ENCODE measurements at places on chromosomes 11 and 22.

DNA sequence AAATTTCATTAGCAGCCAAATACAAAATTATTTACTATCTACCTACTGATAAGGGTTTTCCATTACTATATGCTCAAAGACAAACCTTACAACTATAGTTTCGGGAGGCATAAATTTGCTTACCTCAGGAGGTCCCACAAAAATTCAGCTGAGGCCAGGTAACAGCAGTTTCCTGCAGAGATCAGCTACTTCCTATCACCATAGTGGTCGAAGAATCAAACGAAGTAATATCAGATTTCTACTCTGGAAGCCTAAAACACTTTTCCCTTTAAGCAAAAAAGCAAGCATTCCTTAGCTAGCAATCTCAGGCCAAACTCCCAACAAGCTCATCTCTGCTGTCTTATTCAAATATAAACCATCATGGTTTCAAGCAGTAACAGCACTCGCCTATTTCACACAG, 3.1 kb downstream of the NAP1L4 start:
- DNase-seq, result no peak

DNA sequence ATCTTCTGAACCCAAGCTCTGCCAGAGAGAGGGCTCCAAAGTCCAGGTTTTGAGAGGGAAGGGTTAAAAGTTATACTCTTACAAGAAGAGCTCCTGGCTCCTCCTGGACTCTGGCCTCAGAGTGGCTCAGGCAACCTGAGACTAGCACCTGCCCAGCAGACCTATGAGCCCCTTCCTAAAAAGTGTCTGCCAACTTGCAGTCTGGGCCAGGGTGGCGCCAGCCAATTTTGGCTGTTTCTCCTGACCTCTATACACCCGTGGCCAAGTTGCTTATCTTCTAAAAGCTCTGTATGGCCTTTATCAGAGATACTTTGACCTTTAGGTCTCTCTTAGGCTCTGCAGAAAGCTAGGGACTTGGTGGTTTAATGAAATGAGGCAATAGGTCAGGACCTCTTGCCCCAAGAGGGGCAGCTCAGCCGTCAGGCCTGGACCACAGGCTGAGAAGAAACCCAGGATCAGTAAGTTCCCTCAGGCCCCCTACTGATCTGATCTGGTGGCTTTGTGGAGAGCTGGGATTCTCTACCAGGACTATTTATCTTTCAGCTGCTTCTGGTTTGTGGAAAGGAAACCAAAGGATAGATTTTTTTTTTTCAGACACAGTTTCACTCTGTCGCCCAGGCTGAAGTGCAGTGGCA, 10.3 kb upstream of the UCP3 start:
- no peak for DNase-seq

- DNase-seq, result no peak
Observed at GRCh38 chr11:21428796-21429195, 759.4 kb downstream of the NELL1 start.

GRCh38 chr11:86214710-86215109, 29.8 kb upstream of the EED start:
- DNase-seq, result no peak

- no peak for DNase-seq
Observed at GRCh38 chr22:32794449-32795213, 6.9 kb upstream of the TIMP3 start.

- DNase-seq, result no peak
Observed at GRCh38 chr11:66858939-66859685, 2.2 kb downstream of the LRFN4 start.

GRCh38 chr22:31901388-31902137, 42.8 kb upstream of the YWHAH start:
- no peak for DNase-seq

DNA sequence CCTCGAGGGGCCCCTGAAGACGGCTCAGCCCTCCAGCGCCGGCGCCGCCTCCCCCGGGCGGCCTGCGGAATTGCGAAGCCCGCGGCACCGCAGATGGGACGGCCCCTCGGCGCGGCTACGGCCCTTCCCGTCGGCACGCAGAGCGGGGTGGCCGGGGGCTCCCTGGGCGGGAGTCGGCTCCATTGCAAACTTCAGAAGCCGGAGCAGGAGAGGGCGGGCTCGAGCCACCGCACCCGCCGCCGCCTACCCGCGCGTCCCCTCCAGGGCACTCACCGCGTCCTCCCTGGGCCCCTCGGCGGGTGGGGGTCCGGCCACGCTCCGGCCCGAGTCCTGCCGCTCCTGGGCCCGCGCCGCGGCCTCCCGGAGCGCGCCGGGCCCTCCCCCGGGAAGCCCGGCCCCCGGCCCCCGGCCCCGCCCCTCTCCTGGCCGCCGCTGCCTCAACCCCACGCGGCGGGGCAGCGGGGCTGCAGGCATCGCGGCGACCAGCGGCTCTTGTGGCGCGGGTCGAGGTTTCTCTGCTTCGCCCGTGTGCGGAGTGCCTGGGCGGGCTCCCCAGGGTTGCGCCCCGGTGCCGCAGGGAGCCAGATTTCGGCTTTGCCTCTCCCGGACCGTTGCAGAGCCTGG, at the start of gene PACSIN3:
TSS of gene PACSIN3 (minus strand) at position 359 of the 624 bp plus-strand sequence. CDS start 3,707 bp downstream, outside the sequence.
- DNase-seq, result no peak

DNA sequence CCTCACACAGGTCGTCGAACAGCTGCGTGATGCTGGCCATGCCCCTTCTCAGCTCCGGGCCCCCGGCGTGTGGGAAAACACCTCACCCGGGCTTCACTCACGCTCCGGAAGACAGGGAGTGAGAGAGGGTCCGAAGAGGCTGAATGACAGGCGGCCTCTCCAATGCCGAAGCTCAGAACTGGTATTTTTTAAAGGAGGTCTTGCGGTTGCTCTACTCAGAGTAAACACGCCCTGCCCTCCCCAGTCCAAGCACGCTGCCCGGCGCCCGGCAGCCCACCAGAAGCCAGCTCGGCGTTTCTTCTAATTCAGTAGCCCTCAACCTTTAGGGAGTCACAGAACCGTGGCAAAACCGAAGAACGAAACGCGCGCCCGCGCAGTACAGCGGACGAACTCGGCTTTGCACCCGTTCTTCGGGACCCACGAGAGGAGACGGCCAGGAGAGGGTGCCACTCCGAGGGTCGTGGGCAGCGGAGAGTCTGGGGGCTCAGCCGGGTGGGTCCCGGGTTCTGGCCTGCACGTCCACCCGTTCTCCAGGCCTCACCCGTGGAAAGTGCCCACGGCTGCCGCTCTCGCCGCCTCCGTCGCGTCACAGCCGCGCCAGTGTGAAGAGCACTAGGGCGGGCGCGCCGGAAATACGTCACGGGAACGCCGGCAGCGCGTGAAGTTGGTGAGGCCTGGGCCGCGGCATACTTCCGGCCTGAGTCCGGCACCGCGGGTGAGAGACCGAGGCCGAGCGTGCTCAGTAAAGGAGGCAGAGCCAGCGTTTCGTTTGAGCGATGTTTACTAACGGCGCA, at the start of gene TUBGCP6:
TSS of gene TUBGCP6 (minus strand) at position 604 of the 794 bp plus-strand sequence. CDS start at position 40, 564 bp downstream.
- DNase-seq, result peak; percentile 94

- DNase-seq, result no peak
Observed at GRCh38 chr11:43377389-43377788, 18.7 kb downstream of the TTC17 start.

- no peak for DNase-seq
Observed at GRCh38 chr11:83025267-83025704, 46.4 kb downstream of the RAB30 start.

- no peak for DNase-seq
Observed at GRCh38 chr11:1824221-1825038, 10.4 kb upstream of the SYT8 start.

DNA sequence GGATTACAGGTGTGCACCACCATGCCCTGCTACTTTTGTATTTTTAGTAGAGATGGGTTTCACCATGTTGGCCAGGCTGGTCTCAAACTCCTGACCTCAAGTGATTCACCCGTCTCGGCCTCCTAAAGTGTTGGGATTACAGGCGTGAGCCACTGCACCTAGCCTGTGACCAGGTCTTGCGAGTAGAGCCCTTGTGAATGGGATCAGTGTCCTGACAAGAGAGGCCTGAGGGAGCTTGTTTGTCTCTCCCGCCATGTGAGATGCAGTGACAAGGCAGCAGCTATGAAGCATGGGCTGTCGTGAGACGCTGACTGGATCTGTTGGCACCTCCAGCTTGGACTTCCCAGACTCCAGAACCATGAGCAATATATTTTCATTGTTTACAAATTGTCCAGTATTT, 69.3 kb downstream of the LRRC32 start:
- no peak for DNase-seq

DNA sequence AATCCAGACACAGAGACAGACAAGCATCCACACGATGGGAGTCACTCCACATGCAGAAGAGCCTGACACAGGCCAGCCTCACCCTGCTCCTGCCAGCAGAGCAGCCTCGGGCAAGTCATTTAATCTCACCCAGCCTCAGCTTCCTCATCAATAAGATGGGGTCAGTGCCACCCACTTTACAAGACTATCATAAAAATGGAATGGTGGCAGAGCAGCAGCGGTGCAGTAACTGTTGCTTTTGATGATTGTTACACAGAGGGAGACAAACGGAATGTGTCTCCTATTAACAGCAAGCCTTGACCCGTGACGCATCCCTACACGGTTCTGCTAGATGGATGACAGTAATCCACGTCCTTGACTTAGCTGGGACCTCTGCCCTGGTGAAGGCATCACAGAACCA, 26.0 kb upstream of the ARFGAP3 start:
- DNase-seq, result no peak

- DNase-seq, result no peak
Observed at GRCh38 chr22:27133681-27134314, 476.4 kb downstream of the MIAT start.

DNA sequence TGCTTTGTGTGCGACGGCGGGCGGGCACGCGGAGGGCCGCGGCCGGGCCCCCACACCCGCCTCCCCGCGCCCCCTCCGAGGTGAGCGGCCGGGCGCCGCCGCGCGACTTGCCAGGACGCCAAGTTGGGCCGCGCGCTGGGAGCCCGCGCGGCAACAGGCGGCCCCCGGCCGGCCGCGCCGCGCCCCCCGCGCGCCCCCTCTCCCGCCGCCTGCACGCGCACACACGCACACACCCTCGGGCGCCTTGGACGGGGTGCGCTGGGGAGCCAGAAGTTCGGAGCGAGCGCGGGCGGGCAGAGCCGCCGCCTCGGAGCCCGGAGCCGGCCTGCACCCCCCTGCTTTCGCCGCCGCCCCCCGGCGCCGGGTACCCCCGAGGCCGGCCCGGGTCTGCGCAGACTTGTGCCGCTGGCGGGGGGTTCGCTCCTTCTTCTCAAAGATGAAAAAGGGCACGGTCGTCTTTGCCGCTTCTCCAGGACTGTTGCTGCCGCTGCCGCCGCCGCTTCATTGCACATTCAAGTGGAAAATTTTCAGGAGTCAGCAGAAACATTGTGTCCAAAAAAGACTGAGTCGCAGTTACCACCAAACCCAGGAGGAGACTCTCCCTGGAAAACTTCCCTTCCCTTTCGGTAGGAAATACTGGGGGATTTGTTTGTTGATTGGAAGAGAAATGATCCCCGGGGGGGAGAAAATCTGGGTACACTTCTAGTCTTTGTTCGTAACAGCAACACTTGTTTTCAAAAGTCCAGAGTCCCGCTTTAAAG, 895 bp downstream of the TEAD1 start:
- peak; percentile 64 for DNase-seq

GRCh38 chr11:15821451-15821850, 534.9 kb downstream of the SOX6 start:
- no peak for DNase-seq

GRCh38 chr11:86810288-86810687, 9.9 kb downstream of the PRSS23 start:
- DNase-seq, result no peak

DNA sequence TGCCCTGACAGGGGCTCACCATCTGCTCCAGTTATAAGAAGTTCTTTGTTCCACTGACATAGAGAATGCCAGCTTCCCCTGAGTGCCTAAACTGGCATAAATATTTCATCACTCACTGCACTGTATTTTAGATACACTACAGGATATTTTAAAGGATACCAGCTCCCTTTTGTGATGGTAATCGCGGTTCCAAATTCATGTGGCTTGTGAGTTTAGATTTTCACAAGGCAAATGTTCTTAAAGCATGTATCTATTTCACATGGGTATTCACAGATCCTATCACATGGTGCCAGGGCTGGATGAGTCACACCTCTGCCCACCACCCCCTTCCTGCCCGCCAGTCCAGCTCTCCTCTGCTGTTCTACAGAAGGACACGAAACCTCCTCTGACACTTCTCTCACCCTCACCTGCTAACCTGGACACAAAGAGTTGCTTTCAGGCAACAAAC, 105.5 kb downstream of the KCNC1 start:
- no peak for DNase-seq

DNA sequence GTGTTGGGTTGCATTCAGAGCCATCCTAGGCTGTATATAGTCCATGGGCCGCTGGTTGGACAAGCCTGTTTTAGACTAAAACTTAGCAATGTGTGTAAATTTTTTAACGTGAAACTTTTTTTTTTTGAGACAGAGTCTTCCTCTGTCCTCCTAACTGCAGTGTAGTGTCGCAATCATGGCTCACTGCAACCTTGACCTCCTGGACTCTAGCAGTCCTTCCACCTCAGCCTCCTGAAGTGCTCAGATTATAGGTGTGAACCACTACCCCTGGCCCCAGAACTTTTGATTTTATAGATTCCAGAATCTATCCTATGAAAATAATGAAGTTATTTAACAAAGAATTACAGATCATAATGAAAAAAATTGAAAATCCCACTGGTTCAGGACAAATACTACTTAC, 29.9 kb upstream of the PANX2 start:
- no peak for DNase-seq

GRCh38 chr11:120786206-120786735, 237.6 kb upstream of the TBCEL start:
- DNase-seq, result no peak

GRCh38 chr11:110939471-110939870, 227.2 kb upstream of the ARHGAP20 start:
- DNase-seq, result no peak

GRCh38 chr11:31712851-31713250, 98.3 kb downstream of the PAX6 start:
- no peak for DNase-seq

DNA sequence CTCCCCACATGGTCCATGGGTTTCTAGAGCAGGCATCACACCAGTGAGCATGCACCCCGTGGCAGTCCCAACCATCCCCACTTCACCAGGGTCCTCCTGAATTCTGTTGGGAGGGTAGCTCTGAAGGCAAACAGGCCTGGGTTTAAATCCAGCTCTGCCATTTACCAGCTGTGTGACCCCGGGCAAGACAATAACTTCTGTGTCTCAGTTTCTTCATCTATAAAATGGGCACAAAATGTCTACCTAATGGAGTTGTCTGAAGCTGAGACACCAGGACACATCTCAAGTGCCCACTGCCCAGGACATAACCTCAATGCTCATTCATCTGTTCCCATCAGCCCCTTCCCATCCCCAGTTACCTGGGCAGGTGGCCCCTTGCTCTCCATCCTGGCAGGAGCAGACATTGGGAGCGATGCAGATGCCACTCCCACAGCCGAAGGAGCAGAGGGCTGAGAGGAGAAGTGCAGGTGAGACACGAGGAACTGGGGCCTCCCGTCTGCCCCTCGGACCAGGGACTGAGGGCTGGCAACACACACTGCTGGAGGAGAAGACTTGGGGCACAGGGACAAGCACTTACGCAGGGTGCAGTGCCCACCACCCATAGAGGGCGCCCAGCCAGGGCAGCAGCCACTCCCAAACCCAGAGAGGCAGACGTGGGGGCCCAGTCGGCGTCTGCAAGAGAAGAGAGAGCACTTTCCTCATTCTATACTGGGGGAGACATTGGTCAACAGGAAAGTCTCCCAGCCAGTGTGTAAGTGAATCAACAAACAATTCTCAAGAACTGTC, 4.0 kb downstream of the VWCE start:
- no peak for DNase-seq

- DNase-seq, result no peak
Observed at GRCh38 chr22:50224071-50224470, 20.8 kb downstream of the TUBGCP6 start.

Data from cerebellar cortex (tissue), 1 donor.